ENCODE measurements at places on chromosomes 3 and 15.

DNA sequence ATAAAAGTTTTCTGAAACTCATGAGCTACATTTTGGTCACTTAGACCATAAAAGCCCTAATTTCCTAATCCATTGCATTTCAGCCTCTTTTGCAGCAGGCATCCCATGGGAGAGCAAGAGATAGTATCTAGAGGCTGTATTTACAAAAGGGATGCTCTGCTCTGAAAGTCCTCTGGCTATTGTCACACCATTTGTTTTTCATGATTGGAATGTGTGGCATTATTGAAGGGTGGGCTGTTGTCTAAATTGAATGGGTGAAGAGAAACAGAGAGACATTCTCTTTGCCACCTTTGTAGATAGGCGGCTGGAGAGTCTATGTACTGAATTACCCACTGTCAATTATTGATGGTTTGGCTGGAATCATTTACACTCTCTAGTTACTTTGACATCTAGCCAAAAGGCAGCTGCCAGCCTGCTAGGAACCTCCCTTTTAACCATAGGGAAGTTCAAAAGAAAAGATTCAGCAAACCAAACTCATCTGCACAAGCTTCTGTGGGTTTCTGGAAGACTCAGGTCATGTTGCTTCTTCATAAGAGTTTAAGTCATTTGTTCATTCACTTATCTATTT is 89.8 kb upstream of the RARB start:
- DNase-seq: no peak

DNA sequence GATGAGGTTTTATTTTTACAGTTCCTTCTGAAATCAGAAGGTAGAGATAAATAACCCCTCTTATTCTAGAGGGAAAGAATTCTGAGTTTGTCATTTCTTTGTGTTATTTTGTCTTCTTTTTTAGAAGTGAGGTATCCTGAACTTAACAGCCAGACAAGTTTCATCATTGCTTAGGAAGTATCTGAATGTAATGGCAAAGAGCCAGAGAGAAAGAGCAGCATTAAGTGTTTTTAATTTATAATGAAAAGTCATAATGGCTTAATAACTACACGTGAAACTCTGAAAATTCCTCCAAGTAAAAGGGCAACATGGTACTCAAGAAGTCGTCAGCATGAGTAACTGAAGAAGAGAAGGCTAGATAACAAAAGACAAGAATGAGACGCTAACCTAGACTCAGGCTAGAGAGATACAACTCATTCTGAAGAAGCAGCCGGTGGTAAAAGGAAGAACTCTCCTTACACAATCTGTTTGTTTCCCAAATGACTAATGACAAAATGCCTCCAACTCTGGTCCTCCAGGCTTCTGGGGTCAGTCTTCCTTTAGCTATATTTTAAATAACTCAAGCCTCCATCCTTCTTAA is 116.2 kb upstream of the NECTIN3 start:
- DNase-seq: no peak

- no peak for DNase-seq
These were observed 143.2 kb upstream of the UMPS start for GRCh38 chr3:124587053-124587408.

GRCh38 chr15:23073890-23074646 is 34.7 kb upstream of the TUBGCP5 start:
- DNase-seq: no peak

DNA sequence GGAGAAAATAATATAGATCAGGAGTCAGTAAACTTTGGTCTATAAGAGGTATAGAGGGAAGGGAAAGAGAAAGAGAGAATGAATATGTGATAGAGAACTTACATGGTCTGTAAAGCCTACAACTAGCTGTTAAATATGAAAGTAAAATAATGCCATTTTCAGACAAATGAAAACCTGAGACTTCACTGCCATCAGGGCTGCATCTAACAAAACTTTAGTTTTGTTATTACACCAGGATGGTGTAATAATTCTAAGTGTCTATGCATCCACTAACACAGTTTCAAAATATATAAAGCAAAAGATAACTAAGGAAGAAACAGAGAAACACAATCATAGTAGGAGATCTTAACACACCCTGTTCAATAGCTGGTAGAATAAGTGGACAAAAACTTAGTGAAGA is 217.7 kb downstream of the KLF13 start:
- DNase-seq: no peak

- no peak for DNase-seq
These were observed 1.5 kb upstream of the HEG1 start for GRCh38 chr3:125057186-125057850.

GRCh38 chr15:39804026-39804425 is 21.4 kb upstream of the FSIP1 start:
- no peak for DNase-seq

Measured in T-helper 9 cell (primary cell).